ENCODE measurements at places on chromosomes 13 and 19.

DNA sequence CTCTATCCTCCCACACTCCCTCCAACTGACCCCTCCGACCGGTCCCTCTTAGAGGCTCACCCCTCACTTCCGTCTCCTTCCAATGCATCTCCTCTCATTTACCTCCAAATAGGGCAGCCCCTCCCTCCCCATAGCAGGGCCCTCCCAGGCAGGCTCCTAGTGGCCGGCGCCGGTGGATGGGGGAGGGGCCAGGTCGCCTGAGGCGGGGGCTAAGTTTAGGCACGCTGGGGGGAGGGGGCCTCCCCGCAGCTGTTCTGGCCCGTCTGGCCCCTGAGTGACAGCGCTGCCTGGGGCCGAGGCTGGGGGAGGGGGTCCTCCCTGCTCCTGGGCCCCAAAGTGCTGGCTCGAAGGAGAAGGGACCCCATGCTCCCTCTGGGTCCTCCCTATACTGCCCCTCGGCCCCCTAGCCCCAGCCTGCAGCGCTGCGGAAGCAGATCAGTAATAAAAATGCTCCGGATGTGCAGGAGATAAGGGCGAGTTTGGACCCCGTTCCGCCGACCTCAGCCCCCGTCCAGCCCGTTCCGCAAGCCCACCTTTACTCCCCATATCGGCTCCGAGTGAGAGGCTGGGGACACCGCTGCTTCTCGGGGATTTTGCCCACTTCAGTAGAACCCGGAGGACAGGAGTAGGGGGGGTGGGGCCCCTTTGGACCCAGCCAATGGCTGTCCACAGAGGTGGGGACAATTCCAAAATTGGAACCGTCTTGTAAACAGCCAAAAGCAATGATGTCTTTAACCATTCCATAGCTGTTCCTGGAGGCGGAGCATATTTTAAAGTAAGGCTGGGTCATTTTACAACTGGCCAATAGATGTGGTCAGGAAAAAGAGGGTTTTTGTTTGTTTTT is 4.0 kb downstream of the RTN2 start:
- no peak for DNase-seq

- no peak for DNase-seq
Observed at GRCh38 chr19:13748169-13748828, 16.0 kb upstream of the MRI1 start.

DNA sequence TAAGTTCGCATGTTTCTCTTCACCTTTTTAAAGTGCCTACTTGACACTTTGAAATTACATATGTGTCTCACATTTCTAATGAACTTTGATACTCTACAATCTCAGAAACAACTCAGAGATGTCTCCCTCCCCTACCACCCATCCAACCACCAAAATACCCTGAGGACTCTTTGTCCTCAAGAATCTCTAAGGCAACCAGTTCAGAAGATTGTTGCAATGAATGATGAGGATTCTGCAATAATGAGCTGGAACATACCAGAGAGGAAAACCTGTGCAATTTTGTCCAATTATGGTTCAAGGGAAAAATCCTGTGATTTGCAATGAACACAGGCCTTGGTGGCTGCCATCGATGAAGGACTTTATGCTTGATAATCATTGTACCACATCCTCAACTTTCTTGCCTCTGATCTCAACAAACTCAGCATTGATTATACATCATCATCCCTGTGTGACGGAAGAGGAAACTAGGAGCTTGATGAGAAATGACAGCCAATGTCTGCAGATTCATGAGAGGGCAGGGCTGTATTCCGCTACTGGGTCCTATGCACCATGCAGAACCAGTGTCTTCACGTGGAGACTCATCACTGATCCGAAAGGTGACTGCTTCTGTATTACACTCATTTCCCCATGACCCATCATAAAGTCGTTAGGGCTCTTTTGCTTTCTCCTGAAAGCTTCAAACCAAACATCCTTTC is 1.1 kb downstream of the FPR1 start:
- DNase-seq, result no peak

- no peak for DNase-seq
Observed at GRCh38 chr19:5333581-5334365, 6.8 kb downstream of the PTPRS start.

GRCh38 chr13:67620665-67621064 is 390.5 kb upstream of the PCDH9 start:
- no peak for DNase-seq

DNA sequence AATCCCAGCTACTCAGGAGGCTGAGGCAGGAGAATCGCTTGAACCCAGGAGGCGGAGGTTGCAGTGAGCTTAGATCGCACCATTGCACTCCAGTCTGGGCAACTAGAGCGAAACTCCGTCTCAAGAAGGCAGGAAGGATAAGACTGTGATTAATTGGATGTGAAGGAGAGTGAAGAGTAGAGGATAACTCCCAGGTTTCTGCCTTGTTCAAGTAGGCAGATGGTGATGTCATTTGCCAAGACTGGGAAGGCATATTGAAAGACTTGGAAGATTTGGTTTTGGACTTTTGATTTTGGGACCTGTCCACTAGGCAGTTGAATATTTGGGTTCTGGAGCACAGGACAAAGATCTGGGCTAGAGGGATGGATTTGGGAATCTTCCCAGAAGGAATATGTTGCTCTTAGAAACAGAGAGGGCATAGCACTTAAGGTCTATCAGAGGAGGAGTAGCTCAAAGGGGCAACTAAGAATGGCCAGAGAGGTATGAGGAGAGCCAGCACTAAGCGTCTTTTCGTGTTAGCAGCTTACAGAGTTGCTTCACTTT is 20.0 kb downstream of the GARRE1 start:
- no peak for DNase-seq

All from vagina (tissue), 2 donors.